Fibroblast of mammary gland (primary cell): ENCODE measurements at places on chromosomes 7 and 10.
A peak's percentile ranks its signal among the peaks of the same experiment; 100 is the strongest.

DNA sequence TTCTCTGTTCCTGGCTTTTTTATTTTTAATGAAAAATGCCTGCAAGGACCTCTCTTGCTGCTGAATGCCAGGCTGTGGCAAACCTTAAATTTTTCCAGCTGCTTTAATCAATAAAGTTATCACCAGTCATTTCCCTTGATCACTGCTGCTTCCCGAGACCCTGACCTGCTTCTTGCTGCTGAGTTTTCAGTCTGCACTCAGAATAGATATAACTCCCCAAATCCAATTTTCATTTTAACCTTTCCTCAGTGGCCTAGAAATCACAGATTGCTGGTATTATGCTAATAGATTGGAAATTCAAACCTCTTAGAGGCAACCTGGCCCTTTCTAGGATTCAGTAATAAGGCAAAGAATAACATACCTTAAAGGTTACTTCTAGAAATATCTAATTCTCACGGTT, 43.7 kb downstream of the LHPP start:
- no peak for DNase-seq

DNA sequence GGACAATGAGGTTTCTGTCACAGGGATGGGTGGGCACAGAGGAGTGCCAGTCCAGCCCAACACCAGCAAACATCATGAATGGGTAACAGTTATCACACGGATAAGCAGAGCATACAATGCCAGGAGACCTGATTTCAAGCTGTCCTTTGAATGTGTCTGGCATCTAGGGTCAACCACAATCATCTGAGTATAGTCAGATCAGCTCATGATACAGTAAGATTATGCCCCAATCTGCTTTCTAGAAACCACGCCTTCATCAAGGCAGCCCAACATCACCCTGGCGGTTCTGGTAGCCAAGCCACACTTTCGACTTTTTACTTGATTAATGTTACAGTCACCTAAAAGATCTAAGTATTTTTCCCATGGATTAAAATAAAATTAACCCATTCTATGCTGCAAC, 10.5 kb downstream of the FAM171A1 start:
- no peak for DNase-seq

GRCh38 chr7:24930856-24931255, 49.1 kb downstream of the OSBPL3 start:
- DNase-seq = no peak

GRCh38 chr10:6274484-6274883, 71.8 kb downstream of the PFKFB3 start:
- DNase-seq = no peak

DNA sequence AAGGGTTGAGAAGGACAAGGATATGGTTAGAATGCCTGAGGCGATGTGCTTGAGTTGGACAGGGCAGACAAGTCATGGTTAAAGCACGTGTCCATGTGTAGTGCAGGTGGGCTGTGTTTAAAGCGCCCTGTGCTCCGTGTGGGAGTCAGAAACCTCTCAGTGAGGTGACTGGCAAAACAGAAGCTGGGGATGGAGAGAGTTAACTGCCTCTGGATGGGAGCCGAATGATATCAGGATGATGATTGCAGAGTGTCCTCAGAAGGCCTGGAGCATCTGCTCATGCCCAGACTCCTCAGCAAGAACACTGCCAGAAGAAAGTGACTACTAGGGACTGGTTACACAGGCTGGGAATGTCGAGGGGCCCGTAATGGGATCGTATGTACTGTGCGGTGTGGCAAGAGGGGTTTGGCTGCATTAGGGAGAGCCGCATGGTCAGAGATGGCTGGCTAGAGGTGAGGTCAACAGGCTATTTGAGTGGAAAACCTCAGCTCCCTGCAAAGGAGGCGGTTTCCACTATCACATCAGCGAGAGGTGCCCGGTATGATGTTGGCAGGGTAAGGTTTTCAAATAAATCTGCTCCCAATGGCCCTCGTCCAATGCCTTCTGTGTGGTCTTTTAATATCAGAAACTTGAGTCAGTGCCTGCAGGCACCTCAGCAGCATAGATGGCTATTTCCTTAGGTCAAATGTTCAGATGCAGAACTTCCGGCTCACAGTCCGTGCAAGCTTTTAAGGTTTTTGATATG, 26.1 kb upstream of the MRC1 start:
- DNase-seq = peak; percentile 87

GRCh38 chr7:8155836-8156235, 106.1 kb downstream of the ICA1 start:
- DNase-seq = no peak

GRCh38 chr10:80397014-80397413, 11.3 kb upstream of the PRXL2A start:
- no peak for DNase-seq

GRCh38 chr10:104041891-104042535, 43.7 kb downstream of the COL17A1 start:
- DNase-seq = no peak

- no peak for DNase-seq
Observed at GRCh38 chr10:89645742-89646172, 715 bp upstream of the PANK1 start.

DNA sequence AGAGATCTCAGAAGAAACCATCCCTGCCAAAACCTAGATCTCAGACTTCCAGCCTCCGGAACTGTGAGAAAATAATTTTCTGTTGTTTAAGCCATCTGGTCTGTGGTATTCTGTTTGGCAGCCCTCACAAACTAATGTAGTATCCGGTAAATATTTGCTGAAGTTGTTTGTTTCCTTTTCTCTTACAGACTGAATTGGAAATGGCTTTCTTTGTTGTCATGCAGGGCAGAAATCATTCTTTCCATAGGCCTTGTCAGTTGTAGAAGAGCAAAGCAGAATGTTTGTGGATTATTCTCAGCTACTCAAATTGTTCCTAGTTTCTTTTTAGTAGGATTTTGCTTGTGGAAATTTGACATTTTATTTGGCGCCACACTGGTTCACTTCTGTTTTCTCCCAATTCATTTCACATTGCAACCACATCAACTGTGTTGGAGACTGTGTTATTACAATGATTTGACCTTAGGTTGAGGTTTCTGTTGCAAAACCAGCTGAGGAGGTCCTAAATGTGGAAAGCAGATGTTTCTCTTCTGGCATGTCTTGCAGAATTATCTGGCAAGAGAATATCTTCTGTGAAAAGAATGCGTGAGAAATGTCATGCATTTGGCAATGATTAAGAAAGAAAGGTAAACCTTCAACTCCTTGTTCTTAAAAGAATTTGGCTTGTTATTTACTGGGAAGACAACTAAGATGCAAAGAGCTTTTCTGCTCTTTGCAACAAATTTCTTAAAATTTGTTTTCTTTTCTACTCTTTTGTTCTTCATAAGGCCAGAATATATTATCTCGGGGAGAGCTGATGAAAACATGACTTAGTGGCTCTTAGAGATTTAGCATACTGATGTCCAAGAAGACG, 25.8 kb downstream of the ACTA2 start:
- peak; percentile 96 for DNase-seq

GRCh38 chr10:88913788-88914187, 33.7 kb downstream of the STAMBPL1 start:
- DNase-seq = no peak

DNA sequence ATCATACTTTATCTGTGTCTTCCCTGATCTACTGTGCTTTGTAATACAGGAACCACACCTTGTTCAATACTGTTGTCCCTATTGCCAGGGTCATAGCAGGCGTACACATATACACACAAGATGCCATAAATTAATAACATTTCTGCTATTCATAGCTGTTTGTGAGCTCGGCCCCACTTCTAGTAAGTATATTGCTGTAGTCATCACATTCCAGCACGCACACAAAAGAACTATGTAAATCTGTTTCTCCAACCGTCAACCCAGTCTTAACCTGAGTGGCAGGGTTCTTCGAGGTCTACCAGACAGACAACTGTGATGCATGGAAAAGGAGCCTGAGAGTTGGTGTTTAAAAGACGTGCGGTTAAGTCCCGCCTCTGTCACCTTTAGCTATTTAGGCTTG, 5.7 kb upstream of the CACNB2 start:
- no peak for DNase-seq

GRCh38 chr10:70775679-70776454, 9.3 kb downstream of the TBATA start:
- DNase-seq = no peak

- no peak for DNase-seq
Observed at GRCh38 chr7:44845451-44845850, 2.4 kb downstream of the H2AZ2 start.

DNA sequence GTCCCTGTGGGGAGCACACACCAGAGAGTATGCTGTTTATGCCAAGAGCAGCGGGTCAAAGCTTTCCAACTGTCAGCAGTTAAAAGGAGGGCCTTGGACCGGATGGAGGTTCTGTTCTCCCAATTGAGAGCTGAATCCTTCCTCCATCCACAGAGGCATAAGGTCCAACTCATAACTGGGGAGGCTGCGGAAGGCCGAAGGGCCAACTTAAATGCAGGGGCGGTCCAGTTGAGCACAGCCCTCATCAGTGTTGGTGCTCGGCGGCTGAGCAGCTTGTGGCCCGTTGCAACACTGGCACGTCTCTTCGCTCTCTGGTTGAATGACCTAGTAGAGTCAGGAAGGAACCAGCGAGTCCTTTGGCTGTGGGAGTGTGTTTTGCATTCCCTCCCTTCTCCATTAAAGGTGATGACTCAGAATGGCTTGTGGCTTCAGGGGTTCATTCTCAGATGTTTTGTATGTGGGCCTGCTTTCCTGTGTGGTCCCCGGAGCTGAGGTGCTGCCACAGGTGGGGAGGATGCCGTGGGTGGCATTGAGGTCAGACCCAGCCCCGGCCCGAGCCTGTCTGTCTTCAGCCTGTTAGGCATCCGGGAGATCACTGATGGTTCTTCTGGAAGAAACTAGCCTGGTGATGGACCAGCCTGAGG, 44.8 kb upstream of the DMBT1 start:
- DNase-seq = peak; percentile 74

- no peak for DNase-seq
Observed at GRCh38 chr7:123798532-123799188, 46.3 kb upstream of the HYAL4 start.

- DNase-seq = peak; percentile 51
Observed at GRCh38 chr7:100583132-100584053, 2.5 kb downstream of the LRCH4 start.

DNA sequence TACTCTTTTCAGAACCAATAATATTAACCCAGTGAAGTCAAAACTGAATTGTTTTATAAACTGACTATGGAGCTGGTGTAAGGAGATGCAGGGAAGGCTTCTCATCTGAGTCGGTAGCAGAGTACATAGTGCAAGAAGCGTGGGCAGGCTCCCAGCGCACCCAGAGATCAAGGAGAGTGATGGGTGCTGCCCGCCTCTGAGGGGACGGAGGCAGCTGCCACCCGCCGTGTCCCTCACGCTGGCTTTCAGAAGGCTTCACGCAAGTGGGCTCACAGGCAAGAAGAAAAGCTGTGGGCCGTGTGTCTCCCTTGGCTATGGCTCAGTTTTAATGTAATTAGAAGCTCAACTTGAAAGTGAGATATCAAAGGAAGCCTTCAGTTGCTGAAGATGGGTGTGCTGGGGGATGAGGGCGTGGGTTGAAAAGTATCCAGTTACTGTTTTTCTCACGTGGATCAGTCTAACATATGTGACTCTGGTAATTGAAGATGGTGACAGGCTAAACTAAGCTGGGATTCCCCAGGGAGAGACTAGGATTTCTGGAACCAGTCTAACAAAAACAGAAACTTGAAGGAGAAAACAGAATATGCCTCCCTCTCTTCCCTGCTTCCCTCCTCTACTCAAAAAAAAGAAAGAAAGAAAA, 159.9 kb downstream of the MGMT start:
- peak; percentile 19 for DNase-seq

DNA sequence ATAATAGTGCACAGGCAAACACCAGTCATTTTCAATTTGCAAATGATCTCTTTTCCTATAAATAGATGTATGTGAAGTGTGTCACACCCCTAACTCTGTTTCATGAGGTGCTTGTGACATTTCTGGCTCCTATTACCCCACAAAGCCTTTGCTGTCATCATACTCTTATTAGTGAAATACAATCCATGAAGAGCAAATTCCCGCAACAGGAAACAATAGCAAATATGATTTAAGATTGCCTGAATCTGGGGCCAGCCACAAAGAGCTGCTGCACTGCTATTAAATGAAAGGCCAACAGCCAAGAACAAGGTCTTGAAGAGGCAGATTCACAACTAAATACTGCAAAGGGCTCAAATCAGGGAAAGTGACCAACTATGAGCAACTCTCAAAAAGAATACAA, 96.3 kb upstream of the CAV2 start:
- DNase-seq = peak; percentile 63

GRCh38 chr10:61047081-61047480, 103.1 kb upstream of the RHOBTB1 start:
- no peak for DNase-seq
